ENCODE measurements at places on chromosomes 16 and 17.

DNA sequence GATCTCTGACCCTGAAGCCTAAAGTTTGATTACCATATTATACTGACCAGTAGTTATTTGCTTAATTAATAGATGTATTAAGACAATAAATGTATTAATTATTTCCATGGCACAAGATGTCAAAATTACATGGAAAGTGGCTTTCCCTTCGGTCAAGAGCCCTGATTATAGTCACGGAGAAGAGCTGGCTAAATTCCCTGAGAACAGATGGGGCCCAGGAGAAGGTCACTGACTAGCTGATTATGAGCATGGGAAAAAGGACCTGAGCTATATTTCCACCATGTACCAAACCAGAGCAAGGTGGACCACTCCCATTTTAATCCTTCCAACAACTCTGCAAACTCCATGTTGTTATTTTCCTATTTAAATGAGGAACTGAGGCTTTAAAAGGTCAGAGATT lies 12.9 kb upstream of the MYO18A start:
- DNase-seq, result no peak

- DNase-seq, result no peak
Measured at GRCh38 chr17:65485388-65486299, 75.8 kb downstream of the AXIN2 start.

DNA sequence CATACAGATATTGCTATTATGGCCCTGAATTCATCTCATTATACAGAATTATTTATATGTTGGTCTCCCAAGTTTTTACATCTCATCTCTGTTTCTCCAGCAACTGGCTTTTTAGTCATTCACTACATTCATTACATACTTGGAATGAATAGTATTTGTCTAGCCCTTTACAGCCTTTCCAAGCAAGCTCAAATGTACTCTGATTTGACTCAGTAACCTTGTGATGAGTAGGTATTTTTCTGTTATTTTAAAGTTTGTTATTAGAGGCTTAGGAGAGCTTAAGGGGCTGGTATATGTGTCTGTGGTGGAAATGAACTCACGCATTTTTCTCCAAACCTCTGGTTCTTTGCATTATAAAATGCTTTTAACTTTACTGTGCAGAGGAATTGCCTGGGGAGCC lies 224.7 kb downstream of the SNX29 start:
- no peak for DNase-seq

DNA sequence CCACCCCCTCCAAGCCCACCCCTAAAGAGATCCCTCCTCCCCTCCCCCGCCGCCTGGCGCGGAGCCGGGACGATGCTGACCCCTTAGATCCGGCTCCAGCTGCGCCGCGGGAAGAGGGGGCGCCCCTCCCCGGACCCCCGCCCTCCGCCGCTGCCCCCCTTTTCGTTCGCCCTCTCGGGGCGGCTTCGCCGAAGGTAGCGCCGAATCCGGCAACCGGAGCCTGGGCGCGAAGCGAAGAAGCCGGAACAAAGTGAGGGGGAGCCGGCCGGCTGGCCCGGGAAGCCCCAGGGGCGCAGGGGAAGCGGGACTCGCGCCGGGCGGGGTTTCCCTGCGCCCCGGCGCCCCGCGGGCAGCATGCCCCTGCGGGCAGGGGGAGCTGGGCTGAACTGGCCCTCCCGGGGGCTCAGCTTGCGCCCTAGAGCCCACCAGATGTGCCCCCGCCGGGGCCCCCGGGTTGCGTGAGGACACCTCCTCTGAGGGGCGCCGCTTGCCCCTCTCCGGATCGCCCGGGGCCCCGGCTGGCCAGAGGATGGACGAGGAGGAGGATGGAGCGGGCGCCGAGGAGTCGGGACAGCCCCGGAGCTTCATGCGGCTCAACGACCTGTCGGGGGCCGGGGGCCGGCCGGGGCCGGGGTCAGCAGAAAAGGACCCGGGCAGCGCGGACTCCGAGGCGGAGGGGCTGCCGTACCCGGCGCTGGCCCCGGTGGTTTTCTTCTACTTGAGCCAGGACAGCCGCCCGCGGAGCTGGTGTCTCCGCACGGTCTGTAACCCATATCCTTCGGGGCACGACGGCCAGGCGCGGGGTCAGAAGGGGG lies 623 bp downstream of the CACNA1G start:
- no peak for DNase-seq

DNA sequence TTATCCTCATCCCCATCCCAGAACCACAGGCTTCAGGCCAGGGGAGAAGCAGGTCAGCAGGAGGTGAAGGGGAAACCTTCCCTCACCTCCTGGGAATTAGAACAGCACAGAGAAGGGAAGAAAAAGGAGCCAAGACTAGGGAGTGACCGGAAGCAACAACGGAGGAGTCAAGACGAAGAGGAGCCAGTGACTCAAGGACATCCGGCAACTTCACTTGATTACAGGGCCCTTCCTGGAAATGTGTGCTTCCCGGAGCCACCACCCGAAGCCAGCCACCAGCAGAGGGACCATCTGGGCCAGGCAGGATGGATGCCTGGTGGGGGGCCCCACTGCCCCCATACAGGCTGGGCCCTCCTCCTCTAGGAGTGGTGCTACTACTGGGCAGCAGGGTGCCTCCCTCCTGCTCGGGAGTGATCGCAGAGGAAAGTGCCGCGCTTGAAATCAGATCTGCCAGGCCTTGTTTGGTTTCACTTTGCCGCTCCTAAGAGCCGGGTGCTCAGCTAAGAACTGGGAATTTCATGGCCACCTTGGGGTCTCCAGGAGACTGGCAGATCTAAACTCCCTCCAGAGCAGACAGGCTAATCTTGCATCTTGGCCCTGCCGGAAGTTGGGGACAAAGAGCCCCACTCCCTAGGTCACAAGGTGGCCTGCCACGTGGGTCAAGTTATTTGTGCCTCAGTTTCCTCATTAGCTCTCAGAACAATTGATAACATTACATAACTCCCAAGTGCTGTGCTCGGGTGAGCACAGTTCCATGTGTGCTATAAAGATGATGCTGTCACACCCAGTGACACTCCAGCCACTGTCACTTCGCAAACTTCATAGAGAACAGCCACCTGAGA lies 6.6 kb downstream of the CDC42EP4 start:
- no peak for DNase-seq

DNA sequence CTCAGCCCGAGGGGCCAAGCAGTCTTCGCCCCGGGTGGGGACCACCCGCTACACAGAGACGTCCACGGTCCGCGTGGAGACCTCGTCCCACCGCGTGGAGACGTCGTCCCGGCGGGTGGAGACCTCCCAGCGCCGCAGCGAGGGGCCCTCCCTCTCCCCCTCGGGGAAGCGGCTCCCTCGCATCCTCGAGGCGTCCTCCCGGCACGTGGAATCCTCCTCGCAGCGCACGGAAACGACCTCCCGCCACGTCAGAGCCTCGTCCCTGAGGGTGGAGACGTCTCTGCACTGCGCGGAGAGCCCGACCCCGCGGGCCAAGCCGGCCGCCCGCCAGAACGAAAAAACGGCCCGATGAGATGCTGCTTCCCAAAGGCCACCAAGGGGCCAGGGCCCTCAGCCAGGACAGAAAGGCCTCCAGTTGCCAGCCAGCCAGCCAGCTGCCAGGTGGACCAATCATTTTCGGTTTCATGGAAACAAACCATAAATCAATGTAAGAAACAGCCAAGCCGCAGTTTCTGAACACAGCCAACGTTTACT lies 424 bp downstream of the C17orf100 start:
- DNase-seq, result no peak

GRCh38 chr17:68733241-68734176 lies 132.3 kb upstream of the FAM20A start:
- no peak for DNase-seq

- DNase-seq, result peak; percentile 35
Measured at GRCh38 chr16:74297145-74297665, 591 bp downstream of the PSMD7 start.

- no peak for DNase-seq
Measured at GRCh38 chr17:9521062-9521461, 54.6 kb downstream of the STX8 start.

DNA sequence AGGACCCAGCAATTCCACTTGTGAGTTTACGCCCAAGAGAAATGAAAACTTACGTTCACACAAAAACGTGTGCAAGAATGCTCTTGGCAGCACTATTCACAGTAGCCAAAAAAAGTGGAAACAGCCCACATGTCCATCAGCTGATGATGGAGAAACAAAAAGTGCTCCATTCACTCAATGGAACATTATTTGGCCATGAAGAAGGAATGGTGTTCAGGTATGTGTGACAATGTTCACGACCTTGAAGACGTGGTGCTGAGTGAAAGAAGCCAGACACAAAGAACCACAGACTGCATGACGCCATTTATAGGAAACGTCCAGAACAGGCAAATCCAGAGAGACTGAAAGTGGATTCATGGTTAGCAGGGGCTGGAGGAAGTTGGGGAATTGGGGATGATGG lies 84.9 kb downstream of the ZDHHC7 start:
- no peak for DNase-seq

GRCh38 chr17:39198186-39198566 lies 707 bp upstream of the CACNB1 start:
- no peak for DNase-seq

- DNase-seq, result no peak
Measured at GRCh38 chr17:36736201-36737156, 135.1 kb downstream of the MRM1 start.

DNA sequence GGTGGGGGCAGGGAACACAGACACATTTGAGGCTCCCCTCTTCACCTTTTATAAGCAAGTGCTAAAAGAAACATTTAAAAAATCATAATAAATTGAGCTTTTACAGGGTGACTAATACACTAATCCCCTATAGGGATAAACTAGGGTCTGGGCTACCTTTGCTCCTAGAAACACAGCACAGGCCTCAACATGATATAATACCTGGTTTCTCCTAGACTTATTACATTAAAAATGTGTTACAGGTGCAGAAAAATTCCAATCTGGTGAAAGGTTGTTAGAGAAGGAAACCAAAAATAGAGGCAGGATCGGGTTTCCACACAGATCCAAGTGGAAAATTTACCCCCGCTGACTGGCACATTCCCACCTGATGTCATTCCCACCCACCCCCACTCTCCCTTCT lies 124.7 kb upstream of the NOG start:
- DNase-seq, result no peak

- no peak for DNase-seq
Measured at GRCh38 chr17:73422121-73422520, 110.3 kb upstream of the CDC42EP4 start.

DNA sequence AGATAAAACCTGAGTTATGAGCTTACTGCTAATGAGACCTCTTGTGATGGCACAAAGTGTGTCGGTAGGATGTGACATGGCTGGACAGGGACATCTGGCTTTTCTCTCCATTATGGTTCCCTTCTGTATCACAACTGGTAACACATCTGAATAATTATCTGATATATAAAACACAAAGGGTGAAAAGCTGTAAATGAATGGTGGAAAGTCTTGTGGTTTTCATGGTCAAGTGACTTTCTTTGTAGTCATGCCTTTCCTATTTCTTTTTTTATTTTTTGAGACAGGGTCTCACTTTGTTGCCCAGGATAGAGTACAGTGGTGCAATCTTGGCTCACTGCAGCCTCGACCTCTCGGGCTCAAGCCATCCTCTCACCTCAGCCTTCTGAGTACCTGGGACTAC lies 35.3 kb upstream of the ZFHX3 start:
- DNase-seq, result no peak

DNA sequence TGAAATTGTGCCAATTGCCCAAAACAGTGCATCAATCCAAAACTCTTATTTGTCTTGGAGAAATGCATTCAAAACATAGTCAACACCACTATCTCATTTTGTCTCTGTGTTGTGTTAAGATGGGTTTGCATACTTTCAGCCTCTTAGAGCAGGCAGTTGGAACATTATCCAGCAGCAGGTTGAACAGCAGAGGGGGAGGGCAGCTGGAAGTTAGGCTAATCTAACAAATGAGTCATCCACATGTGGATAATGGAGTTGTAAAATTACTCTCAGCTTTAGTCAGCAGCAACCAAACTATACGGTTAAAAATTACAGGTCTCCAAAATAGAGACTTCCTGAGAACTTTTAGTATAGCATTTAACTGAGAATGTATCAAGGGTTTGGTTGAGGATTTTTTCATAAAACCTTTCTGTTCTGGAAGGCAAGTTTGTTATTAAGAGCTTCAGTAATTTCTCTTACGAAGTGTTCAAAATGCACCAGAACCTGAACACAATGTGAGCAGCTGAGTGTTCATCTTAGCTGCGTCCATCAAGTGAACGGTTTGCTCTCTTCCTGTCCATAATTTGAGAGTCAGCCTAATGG lies 46.3 kb downstream of the PRKCA start:
- peak; percentile 7 for DNase-seq

DNA sequence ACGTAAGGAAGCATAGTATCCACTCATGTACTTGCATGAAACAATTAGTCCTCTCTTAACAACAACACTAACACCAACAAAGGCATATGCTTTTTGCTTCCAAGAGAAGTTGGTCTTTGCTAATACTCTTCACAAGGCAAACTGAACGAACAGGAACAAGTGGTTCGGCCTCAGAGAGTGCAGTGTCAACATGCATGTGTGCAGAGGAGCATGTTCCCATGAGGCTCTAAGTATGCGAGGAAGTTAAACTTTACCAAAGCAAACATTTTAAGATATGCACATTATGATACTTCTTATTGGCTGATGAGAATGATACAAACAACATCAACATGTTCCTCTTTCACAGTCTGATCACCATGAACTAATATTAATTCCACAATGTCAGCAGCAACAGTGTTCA lies 285.3 kb upstream of the IRX5 start:
- DNase-seq, result no peak

GRCh38 chr17:21010705-21011596 lies 31.9 kb downstream of the USP22 start:
- no peak for DNase-seq

DNA sequence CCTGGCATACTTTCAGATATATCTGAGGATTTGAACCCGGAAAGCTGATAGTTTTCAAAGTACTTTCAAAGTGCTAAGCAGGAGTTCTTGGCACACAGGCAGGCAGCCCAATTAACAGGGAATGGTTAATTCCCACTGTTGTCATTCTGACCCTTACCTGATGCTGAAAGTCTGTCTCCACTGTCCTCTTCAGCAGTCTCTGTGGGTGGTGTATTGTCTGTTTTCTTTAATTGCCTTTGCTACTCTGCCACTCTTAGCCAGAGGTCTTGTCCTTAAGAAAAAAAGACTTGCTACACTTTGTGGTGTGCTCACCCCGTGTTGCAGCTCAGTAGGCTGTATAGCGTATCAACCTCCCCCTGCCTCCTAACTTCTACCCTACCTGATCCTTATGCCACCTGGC lies 63.2 kb upstream of the SLC12A3 start:
- DNase-seq, result no peak

- DNase-seq, result no peak
Measured at GRCh38 chr16:35711435-35711834, 2252.0 kb downstream of the TP53TG3F start.

- DNase-seq, result no peak
Measured at GRCh38 chr17:70891306-70891705, 722.0 kb downstream of the KCNJ2 start.

GRCh38 chr17:69090365-69090764 lies 29.6 kb upstream of the ABCA9 start:
- no peak for DNase-seq

DNA sequence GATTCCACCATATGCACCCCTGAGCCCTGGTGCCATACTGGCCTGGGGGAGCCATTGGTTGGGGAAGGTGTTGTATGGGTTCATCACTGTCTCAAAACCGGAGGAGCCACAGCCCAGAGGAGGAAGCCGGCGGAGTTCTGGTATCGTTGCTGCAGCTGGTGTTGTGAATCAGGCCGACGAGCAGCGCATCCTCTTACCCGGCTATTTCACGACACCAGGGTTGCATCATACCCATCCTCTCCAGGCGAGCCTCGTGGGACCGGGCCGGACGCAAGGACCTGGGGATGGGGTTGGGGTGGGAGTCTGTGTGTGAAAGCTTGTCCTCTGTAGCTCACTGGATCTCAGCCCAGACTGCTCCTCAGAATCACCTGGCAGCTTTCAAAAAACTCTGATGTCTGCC lies 6.6 kb upstream of the SLC12A3 start:
- no peak for DNase-seq

GRCh38 chr17:59487161-59487873 lies 78.1 kb upstream of the DHX40 start:
- DNase-seq, result no peak
